ENCODE measurements at places on chromosomes 3 and 15. TPM values are rescaled to one million over a fixed set of nuclear protein-coding genes. Genes with fewer than 3 reads are reported as not detected.

The POPDC2 gene
- 7.7 TPM for polyA plus RNA-seq

The EXD1 gene
- 0.07 TPM for polyA plus RNA-seq

DNA sequence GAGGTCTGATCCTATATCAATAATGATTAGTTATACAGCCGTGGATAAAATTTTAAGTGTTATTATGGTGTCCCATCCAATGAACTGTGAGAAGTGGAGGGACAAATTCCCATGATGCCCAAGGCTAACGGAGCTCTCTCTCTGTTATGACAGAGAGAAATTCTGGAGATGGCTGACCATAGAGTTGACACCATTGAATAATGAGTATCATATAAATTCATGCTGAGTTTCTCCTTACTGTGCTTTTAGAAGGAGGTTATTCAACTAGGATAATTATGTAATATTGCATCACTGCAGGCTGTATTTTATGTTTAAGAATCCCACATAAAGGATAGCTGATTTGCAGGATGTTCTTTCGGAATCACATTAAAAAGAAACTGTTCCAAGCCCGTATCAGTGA lies 82.9 kb downstream of the PYDC2 start:
- DNase-seq: no peak

The GXYLT2 gene
- polyA plus RNA-seq: 18.3 TPM

DNA sequence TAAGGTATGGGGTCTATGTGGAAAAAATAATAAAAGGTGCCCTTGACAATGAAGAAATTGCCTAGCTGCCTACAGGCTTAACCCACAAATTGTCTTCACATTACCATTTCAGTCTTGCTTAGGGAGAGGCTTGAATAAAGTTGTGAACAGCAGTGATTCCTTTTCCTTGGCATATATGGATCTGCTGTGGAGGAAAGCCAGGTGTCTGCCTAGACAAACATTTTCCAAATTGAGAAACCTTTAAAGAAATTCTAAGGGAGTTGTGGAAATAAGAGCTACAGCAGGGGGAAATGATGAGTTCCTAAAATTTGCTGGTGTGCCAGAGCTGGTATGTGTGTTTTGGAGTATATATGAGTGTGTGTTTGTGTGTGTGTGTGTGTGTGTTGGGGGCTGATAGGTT lies 452.1 kb downstream of the NTRK3 start:
- no peak for DNase-seq

All from left kidney (tissue), 8 donors.